ENCODE measurements at places on chromosomes 3 and 15.

DNA sequence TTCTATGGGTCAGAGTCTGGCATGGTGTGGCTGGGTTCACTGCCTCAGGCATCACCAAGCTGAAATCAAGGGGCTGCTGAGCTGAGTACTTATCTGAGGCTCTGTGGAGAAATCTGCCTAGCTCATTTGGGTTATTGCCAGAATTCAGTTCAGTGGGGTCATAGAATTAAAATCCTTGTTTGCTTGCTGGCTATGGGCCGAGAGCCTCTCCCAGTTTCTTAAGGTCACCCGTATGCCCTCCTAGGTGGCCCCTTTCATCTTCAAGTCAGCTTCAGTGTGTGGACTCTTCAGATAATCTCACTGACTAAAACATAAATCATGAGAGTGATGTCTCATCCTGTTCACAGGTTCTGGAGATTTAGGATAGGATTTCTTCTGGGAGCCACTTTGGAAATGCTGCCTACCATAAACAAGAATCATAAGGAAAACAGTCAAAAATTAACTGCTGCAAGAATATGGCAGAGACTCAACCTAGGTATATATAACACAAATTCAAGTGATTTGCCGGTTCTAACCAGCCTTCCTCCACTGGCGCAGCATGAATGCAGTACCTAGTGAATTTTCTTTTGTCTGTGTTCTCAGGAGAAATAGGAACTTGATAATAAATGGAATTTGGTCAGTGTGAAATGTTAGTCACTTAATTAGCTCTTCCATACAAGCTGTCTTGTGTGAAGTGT is 5.3 kb downstream of the CP start:
- no peak for DNase-seq

DNA sequence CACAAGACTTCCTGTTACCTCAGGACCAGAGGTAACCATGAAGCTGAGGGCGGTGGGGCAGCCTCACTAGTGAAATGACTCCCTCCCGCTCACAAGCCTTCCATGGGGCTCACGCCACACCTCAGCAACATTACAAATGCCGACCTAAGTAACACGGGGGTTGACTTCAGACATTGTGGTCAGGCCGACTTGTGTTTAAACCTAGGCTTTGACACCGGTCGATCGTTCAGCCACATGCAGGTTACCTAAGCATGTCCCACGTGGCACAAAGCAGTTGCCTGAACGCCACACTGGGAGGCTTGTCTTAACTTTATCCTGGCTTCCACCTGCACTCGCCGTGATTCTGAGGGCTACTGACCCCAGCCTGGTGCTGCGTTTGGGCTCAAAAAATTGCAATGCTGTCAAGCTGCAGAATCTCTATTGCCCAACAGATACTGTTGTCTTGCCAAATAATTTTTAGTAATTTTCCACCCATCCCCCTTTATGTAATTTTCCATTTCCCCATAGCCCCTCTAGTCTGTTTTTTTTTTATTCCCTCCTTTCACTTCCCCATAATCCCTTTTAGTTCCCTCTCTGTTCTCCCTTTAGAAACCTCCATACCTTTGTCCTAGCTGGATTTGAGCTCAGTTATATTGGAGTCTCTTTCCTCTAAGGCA is 158.6 kb upstream of the RGMA start:
- no peak for DNase-seq

- no peak for DNase-seq
Observed at GRCh38 chr3:128935922-128936321, 56.5 kb downstream of the ACAD9 start.

- DNase-seq, result no peak
Observed at GRCh38 chr3:25870452-25870851, 80.6 kb downstream of the OXSM start.

DNA sequence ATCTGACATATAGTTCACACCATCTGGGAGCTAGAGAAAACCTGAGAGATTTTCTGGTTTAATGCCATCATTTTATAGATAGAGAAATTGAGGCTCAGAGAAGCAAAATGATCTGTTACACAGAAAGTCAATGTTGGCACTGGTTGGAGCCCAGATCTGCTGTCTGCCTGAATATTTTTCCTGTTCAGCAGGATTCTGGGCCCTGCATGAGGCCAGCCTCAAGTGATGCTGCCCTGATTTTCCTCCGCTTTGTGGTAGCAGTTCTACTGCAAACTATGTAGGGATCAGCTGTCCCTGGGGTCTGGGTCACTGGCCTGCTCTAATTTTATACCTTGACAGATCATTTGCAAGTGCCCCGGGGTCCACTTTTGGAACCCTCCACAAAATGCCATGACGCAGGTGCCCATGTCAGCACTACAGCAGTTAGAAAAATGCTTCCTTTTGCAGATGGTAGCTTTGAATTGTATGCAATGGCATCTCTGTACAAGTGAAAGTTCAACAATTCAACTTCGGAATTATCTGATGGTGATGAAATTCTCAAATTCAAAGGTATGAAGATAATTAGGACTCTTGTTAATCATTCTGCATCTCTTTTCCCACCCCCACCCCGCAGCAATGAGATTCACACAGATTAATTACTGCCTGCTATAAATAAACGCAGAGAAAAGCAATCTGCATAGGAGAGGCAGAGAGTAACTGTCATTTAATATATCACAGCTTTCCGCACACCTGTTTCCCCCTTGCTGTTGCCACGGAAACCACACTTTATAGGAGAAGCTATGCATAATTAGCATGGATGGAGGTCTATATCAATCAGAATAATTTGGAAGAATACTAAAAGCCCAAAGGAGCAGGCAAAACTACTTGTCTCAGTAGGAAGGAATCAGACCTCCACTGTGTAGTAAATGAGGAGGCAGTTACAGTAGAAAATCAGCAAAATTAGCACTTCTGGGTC is 222.6 kb downstream of the PDCD6IP start:
- DNase-seq, result no peak

GRCh38 chr15:62104846-62105245 is 38.1 kb downstream of the C2CD4A start:
- no peak for DNase-seq

GRCh38 chr3:62090066-62090465 is 283.3 kb downstream of the FEZF2 start:
- no peak for DNase-seq

- no peak for DNase-seq
Observed at GRCh38 chr3:124995460-124995994, 60.3 kb downstream of the HEG1 start.

GRCh38 chr3:32817558-32818228 is at the start of gene TRIM71:
Gene TRIM71 (plus strand): TSS chr3:32817997. CDS start chr3:32818081, 84 bp downstream.
- no peak for DNase-seq

DNA sequence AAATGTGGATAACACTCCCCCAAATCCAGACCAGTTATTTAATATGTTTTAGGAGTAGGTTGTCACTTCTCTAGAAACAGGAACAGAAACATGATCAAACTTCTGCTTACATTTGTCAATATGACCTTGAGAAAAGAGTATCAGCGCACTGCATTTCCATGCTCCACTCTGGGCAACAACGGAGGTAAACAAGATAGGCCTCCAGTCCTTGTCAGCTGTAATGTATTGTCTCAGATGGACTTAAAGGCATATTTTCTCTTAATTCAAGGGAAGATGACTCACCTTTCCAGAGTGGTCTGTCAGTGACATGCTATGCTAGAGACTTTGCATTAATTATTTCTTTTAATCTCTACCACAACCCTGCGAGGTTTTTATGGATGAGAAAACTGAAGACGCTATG is 51.6 kb upstream of the TCF12 start:
- no peak for DNase-seq

GRCh38 chr3:171383206-171384018 is 76.8 kb downstream of the TNIK start:
- no peak for DNase-seq

DNA sequence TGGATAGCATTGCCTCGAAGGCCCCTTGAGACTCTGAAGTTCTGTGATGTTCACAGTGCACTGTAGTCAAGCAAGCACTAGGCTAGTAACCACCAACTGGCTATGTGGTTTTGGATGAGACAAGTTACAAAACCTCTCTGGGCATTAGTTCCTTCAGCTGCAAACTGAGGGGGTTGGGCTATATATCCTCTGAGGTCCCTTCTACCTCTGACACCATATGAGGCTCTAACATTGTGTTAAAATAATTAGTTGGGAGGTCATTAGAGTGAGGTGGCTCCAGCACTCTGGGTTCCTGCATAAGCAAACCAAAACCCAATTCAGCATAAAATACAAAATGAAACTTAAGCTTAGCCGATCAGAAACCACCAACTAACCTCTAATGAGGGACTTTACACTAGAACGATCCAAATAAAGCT is 209.5 kb upstream of the LRRN1 start:
- no peak for DNase-seq

DNA sequence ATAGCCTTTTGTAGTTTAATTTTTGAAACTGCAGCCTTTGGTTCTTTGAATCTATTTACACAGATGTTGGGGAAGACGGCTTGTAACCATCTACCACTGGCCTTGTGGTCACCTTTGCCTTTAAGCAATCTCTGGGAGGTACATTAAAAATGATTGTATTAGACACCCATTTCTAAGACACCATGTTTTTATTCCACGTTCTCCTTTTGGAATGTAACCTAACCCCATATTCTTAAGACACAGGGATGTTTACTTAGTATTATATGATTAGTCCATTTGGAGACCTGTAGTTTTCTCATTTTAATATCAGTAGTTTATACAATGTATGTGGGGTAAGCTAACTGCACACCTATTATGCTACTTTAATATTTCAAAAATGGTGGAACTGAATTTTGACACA is 175.1 kb upstream of the PLSCR5 start:
- DNase-seq, result no peak

DNA sequence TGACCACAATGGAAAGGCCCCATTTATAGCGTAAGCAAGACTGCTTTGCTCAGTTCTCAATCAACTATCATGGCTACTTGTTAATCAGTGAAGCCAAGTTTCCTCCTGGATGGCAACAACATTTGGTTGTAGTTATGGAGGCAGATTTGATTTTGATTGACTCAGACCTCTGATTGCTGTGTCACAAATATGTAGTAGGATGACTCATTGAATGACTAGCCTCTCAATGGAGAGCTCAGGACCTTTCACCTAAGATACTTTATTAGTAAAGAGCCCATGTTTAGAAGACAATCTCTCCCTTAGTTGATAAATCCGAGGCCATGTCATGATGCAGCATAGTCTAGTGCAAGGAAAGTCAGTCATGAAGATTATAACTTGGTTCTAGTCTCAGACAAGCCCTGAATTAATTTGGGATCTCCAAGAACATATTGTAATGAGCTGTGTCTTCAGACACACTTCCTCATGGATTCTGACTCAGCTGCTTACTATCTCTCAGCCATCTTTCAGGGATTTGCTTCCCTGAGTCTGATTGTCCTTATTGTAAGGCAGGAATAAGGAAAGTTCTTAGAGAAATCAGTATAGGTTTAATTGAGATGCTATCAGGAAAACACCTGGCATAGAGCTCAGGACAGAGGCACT is 397.4 kb upstream of the TMCO5A start:
- no peak for DNase-seq

GRCh38 chr3:187719628-187720336 is 17.4 kb upstream of the RTP2 start:
- no peak for DNase-seq

DNA sequence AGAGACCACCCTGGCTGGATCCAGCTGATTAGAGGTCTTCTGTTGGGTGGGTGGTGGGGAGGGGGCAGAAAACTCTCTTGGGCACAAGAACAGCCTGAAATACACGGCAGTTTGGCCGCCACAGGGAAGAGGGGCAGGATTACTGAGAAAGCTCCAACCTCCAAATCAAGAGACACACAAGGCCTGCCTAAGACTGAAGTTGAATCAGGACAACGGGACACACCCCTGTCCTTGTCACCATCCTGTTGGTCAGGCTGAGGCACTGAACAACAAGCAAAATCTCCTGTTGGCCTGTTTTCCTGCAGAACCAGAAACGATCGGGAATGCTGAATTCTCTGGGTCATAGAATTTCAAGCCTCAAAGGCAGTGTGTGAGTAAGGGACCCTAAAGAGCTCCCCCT is 247.8 kb downstream of the FAM43A start:
- DNase-seq, result no peak

GRCh38 chr3:187131981-187132380 is 7.3 kb downstream of the RPL39L start:
- no peak for DNase-seq

DNA sequence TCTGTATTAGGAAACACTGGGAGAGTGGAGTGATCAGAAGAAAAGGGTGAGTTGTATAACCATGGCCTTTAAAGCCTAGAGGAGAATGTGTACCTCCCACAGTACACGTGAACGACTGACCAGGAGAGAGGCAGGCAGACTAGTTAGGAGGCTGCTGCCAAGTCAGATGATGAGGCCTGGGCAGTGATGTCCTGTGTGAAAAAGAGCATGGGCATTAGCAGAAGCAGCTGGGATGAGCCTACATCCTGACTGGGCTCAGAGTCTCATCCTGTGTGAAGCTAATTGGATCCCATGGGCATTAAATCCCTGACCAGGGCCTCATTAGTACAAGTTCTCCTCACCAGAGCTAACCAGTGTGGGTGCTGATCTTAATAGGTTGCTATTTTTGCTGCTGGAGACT is 89.1 kb upstream of the SLC2A2 start:
- no peak for DNase-seq

- DNase-seq, result no peak
Observed at GRCh38 chr3:25547103-25547502, 117.6 kb downstream of the TOP2B start.

GRCh38 chr3:51975852-51976549 is 1.1 kb downstream of the ABHD14A start:
- DNase-seq, result no peak

DNA sequence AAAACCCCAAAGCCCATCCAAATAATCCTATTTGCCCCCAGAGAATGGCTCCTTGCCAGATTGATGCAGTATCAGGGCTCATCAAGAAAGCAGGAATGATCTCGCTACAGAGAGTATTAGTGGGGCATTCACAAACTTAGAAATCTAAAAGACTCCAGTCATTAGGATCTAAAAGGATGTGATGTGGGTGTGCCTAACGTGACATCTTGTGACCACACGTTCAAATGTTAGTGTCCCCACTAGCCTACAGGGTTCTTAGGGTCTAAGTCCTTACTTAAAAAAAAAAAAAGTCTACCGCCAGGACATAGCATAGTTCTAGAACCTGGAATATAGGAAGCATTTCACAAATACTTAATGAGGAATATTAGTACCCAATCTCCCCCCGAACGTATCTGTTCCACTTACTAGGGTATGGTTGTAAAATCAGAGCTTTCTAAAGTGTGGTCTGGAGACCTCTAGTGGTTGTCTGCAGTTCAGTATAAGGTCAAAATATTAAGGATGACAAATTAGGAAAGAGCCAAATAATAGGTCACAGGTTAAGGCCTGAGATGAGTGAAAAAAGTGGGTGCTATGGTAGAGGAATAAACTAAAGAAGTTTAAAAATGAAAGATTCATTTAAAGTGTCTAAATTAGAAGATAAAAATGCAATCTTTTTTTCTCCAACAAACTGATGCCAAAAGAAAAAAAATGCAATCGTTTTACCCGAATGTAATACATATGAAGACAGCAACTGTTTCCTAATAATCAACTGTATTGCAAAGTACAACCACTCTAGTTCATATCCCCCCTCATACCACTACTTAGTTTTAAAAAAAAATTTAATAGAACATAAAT is 4.2 kb upstream of the CHRM5 start:
- DNase-seq, result no peak

- no peak for DNase-seq
Observed at GRCh38 chr15:35680951-35681350, 135.0 kb upstream of the DPH6 start.
